Right cardiac atrium (tissue), 5 donors: ENCODE measurements at places on chromosomes 7 and 10. TPM values are rescaled to one million over a fixed set of nuclear protein-coding genes. Genes with fewer than 3 reads are reported as not detected.

GRCh38 chr10:112950714-112951358 lies 789 bp downstream of the TCF7L2 start:
- peak; percentile 35 for DNase-seq

- no peak for DNase-seq
These were observed 43.1 kb upstream of the PHF14 start for GRCh38 chr7:10930551-10930950.

The CALN1 gene
- polyA plus RNA-seq, result not detected

DNA sequence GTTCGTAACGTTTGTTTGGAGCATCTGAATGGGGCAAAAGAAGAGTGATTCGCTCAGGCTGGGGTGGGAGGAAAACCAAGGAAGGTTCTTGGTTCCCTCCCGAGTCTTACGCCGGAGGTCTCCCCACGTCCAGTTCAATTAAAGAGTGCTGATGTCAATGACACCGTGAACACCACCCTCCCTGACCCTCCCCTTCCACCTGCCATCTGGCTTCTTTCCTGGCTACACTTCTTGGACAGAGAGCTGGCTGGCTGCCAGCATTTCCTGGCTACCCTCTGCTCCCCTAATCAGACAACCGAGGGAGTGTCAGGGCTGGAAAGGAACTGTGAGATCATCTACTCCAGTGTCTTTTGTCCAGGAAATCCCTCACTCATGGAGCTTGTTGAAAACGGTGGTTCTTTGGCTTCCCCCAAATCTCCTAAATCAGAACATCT lies 24.1 kb upstream of the FFAR4 start:
- peak; percentile 81 for DNase-seq

GRCh38 chr7:128962899-128963298 lies 25.2 kb downstream of the IRF5 start:
- DNase-seq, result no peak

DNA sequence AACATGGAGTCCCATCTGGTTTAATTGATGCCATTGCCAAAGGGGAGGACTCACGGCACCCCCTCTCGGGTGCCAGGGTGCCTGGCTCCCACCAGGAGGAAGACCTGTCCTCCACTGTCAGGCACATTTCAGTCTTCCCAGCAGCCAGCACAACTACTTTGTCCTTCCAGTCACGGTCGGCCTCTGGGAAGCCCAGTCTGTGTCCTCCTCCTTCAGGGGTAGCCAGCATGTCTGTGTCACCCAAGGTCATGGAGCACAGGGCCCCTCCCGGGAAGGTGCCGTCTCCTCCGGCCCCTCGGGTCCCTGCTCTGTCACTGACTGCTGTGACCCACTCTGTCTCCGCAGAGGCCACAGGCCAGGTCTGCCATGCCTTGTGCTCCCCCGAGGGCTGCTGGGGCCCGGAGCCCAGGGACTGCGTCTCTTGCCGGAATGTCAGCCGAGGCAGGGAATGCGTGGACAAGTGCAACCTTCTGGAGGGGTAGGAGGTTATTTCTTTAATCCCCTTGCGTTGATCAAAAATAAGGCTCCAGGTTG lies 142.4 kb downstream of the EGFR start:
- DNase-seq, result no peak

DNA sequence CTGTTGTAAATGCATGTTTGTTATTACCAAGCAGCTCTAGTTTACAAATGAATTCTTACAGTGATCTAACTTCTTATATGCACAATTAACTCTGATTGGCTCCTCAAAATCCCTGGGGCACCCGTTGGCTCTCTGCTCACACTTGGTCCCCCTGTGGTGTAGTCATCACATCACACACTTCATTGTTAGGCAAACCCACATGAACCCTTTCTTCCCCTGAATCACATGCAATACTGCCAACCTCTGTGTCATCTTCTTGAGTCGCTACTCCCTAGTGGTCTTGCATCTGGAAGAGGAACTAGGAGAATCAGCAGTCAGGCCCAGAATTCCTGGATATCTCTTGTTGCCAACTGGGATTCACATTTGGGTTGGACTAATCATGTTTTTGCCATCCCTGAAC lies 73.1 kb downstream of the CD36 start:
- DNase-seq, result no peak

DNA sequence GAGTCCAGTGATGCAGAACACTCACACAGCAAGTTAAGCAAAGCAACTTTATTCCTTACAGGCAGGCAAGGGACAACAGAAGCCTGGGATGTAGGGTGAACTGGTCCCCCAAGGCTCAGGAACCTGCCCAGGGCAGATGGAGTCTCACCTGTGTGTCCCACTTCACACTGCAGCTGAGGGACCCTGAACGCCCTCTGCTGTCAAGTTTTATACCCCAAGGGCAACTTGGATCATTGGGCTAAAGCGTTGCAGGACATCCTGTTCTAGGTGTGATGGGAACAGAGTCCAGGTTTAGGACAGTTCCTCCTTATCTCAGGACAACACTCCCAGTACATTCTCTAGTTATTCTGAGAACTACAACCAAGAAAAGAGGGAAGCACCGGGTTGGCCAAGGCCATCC lies 49.5 kb upstream of the ZNF746 start:
- no peak for DNase-seq

GRCh38 chr10:127122831-127123230 lies 73.6 kb downstream of the INSYN2A start:
- no peak for DNase-seq

- peak; percentile 62 for DNase-seq
These were observed 2.2 kb downstream of the GUSB start for GRCh38 chr7:65979583-65980477.

The ACTL6B gene
- polyA plus RNA-seq, result not detected
